ENCODE measurements at places on chromosomes 1 and 21. TPM values are rescaled to one million over a fixed set of nuclear protein-coding genes. Genes with fewer than 3 reads are reported as not detected.

DNA sequence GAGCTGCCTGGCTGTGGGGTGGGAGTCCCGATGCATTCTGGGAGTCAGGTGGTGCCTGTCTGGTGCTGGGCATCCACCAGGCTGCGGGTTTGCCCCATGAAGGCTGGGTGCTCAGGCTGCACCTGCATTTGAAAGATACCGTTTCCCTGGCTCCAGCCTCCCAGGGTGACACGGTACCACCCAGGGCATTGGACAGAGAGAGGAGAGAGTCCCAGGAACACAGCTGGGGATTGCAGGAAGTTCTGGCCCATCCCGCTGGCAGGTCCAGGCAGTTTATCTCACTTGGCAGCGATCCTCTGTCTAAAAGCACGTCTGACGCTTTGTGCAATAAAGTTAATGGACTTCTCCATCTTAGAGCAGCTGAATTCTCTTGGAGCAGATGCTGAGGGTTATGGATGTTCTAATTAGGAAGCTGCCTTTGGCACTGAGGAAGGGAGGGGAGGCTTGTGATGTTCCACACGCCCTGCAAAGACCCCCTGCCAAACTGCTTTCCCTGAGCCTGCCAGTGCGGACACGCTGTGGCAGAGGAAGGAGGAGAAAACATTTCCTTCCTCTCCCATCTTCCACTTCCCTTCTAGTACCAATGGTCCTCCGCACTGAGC is 246.9 kb downstream of the GRIK3 start:
- DNase-seq, result no peak

DNA sequence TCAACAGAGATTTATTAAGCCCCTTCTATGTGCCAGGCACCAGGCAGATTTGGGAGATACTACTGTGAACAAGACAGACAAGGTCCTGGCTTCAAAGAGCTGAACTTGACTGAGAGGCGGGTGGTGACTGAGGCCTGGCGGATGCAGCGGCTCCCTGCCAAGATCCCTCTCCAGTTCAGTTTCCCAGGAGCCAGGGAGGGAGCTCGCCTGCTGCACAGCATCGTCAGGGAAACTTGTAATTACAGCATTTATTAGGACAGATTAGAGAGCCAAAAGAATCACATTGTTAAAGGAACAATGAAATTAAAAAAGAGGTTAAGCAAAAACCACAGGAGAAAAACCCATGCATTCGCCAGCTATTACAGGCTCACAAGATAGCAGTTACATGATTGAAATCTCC is 55.3 kb downstream of the ETS2 start:
- no peak for DNase-seq

DNA sequence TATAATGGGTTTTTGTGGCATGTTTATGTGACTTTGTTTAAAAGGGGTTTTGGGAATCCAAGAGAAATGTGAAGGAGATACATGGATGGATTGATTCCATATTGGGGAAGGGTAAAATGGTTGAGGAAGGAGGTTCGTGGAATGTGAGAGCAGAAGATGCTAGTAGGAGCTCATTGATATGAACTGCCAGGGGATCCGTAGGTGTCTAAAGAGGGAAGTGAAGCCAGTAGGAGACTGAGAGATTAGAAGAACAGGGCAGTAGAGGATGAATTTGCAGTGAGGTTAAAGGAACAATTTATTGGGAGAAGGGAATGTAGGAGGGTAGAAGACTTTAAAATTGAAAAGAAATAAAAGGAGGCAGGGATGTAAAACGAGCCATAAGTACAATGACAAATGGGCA is 252.6 kb downstream of the GPR52 start:
- no peak for DNase-seq

DNA sequence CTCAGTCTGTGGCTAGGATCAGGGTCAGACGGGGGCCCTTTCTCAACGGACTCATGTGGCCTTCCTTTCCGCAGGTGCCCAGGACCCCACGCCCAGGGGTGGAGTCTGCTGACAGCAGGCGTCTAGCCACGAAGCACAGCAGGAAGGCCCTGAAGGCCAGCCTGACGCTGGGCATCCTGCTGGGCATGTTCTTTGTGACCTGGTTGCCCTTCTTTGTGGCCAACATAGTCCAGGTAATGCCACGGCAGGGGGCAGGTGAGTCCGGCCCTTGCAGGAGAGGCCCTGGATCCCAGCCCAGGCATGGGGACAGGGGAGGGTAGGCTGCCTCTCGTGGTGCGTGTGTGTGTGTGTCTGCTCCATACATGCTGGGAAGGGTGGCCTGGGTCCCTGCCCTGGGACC is 13.8 kb downstream of the HTR6 start:
- DNase-seq, result no peak

- no peak for DNase-seq
Observed at GRCh38 chr1:191695865-191696264, 462.4 kb upstream of the RGS18 start.

- no peak for DNase-seq
Observed at GRCh38 chr1:52665006-52665941, 32.3 kb downstream of the SHISAL2A start.

DNA sequence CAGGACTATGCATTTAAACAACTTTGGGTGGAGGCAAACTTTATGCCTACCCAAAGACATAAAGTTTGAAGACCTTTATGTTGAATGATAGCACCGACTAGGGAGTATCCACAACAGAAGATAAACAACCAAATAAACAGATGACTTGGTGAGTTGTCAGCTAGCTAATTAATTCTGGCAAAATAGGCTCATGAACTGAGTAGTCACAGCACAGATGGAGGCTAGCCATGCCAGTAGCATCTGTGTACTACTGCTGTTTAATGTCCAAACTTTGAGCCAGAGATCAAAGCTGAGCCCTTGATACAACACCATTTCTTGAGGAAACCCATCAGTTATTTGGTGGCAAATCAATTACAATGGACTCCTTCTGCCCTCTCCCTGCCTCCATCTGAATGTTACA is 40.3 kb upstream of the CCDC190 start:
- no peak for DNase-seq

- no peak for DNase-seq
Observed at GRCh38 chr1:222040121-222040805, 298.4 kb upstream of the DUSP10 start.

GRCh38 chr1:20511518-20512428 is 3.8 kb upstream of the MUL1 start:
- DNase-seq, result no peak

Gene TRAF3IP3
- 319 TPM for total RNA-seq

Gene KLHDC7A
- not detected for total RNA-seq

Gene DEPDC1
- total RNA-seq, result 25.3 TPM

Gene LCE1B
- total RNA-seq, result not detected

Gene SEMA6C
- total RNA-seq, result 1.9 TPM
